DMS79 (cell line): ENCODE measurements at places on chromosomes 1 and 21.

DNA sequence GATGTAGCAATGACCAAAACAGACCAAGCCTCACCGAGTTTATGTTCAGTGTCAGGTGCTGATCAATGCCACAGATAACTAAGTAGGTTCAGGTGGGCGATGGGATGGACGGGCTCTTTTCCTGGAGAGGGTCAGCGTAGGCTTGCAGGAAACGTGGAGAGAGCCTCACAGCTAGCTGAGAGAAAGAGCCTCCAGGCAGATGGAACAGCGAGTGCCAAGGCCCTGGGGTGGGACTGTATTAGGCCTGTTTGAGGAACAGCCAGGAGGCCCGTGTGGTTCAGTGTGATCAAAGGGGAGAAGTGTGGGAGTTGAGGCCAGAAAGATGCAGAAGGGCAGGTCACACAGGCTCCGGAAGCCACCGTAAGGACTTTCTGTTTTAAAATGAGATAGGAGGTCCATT, 7.3 kb upstream of the UTS2 start:
- no peak for DNase-seq

GRCh38 chr1:10508511-10508951, 33.8 kb downstream of the PEX14 start:
- DNase-seq = peak; percentile 86

GRCh38 chr1:235649368-235650163, at the start of gene GNG4:
Gene GNG4, minus strand, starts transcription at chr1:235649784. Its CDS starts 65,946 bp downstream, at chr1:235583838.
- DNase-seq = peak; percentile 13

- DNase-seq = no peak
Measured at GRCh38 chr1:153573351-153573750, 7.7 kb upstream of the S100A2 start.

GRCh38 chr1:31739346-31739745, 24.8 kb downstream of the ADGRB2 start:
- DNase-seq = no peak

GRCh38 chr1:17509363-17509762, 30.1 kb upstream of the ARHGEF10L start:
- DNase-seq = no peak

DNA sequence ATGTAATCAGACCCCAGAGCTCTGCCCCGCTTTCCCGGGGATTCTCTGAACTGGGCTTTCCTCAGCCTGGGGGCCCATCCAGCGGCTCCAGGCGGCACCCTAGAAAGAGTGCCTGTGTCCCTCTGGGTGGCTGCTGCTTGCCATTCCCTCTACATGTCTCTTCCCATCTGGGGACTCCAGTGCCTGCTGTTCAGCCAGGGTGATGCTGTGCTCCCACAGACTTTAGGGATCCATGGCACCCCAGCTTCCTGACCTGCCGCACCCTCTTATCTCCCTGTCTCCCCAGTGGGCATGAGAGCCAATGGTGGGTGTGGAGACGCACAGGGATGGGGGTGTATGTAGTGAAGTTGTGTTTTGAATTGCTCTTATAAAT, 16.2 kb downstream of the TRAPPC10 start:
- no peak for DNase-seq

DNA sequence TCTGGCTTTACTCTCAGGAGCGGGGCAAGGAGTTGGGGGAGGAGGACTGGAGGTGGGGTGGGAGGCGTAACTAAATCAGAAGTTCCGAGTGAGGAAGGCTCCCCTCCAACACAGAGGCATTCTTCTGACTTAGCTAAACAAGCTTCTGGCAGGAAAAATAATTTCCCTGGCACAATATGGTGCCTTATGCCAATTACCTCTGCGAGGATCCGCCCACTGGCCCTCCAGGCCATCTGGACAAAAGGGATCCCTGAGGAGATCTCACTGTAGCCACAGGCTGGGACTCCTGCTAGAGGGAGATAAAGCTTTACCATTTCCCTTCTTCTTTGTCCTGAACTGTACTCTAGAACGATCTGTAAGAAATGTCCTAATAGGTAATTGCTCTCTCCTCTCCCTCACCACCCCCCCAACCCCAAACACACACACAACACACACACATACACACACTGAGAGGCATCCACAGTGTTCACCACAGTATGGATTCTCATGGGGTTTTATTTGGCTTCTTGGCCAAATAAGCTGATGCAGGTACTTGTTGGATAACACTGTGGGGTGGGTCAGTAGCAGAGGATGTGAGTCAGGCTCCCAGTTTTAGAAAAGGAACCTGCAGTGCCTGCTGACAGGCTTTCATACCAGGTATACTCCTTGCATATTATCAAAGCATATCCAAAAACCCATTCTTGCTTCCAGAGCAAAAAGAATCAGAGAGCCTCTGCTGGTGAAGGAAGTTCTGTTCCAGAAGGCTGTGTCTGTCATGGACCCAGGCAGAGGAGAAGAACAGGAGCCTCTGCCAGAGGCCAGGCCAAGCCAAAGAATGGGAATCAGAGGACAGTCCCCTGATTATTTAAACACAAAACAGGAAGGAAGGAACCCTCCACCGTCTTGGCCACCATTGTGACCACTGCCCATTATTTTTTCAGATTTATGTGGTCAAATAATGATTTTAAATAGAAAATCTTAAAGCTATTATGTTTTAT, 169.1 kb downstream of the C1orf21 start:
- no peak for DNase-seq

- no peak for DNase-seq
Measured at GRCh38 chr1:175268720-175269119, 76.1 kb upstream of the KIAA0040 start.

DNA sequence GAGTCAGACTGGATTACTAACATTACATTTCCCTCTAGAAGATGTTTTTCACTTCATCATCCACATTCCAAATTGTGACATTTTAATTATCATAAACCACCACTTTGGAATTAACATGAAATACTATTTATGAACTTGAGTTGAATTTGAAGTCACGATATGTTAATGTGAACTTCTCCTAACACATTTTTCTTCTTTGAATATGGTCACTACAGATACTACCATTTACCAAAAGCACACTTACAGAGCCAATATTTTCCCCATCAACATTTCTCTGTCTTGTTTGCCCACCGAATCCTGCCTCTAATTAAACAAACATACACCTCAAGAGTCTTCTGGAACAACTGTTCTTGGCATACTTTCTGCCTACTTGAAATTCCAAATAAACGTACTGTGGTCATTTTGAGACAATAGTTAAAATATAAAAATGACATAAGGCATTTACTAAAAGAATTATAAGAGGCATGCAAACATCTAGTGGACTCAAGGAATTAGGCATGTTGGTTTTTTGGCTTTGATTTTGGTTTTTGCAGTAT, 177.4 kb downstream of the AKT3 start:
- no peak for DNase-seq

- DNase-seq = no peak
Measured at GRCh38 chr1:47930210-47930840, 66.9 kb downstream of the TRABD2B start.

DNA sequence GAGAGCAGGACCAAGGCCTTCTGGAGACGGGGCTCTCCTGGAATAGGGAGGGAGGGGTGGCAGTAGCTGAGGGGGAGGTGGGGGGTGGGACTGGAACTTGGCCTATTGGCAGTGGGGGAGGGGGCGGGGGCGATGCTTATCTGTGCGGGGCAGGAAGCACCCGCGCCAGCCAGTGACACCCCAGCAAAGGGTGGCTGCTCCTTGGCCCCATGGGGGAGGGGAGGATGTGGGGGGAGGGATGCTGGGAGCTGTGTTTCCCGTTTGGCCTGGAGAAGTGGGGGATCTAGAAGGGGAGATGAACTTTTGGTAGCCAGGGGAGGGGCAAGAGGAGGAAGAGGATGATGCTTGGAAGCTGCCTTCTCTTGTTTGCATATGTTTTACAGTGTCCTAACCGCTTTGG, 11.0 kb downstream of the ZBTB7B start:
- no peak for DNase-seq

DNA sequence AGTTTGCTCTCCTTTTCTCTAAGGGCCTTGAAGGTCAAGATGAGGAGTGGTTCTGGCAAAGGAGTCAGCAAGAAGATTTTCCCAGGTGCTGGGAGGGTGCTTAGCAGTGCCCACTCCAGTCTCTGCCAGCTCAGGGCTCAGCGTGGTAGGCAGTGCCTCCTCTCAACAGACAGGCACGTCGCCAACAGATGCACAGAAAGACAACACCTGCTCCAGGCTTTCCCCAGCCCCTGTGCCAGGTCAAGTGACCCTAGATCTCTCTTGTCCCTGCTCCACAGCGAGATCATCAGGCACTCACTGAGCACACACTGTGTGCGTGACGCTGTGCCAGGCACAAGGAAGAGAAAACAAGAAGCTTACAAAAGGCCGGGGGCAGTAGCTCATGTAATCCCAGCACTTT, 86.0 kb downstream of the CASZ1 start:
- peak; percentile 55 for DNase-seq

GRCh38 chr21:40060083-40060677, 192.9 kb downstream of the PCP4 start:
- DNase-seq = no peak

- DNase-seq = no peak
Measured at GRCh38 chr1:8211251-8211882, 106.5 kb upstream of the SLC45A1 start.

DNA sequence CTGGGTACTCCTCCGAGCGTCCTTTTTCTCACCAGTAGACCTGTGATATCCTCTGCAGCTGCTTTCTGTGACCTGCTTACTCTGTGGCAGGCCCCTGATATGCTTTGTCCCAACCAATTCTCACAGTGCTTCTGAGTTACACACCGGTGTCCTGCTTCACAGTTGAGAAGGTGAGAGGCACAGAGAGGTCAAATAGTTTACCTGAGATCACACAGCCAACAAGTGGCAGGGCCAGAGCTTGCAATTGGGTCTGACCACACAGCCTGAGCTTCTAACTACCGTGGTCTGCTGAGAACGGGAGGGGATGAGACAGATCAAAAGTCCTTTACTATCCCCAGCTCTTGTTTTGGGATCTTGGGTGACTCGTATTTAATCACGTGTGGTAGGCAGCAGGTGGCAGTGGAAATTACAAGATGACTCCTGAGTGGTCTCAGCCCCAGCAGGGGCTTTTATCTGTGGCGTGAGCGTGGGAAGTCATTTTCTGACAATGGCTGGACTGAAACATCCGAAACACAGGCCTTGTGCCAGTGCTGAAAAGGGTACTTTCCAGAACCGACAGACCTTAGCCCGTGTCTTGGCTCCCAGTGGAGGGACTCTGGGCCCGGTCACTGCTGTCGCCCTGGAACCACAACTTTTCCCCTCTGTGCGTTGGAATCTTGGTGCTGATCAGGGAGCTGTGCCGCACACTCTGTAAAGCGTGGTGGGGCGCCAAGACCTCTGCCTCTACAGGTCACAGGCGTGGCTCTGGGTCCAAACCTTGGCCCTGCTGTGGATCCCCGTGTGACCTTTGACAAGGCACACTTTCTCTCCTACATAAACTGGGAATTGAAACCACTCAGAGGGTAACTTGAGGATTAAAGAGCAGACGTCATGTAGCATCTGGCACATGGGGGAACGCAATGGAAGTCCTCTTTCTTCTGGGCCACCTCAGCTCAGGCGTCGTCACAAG, 11.9 kb downstream of the THEMIS2 start:
- no peak for DNase-seq

GRCh38 chr1:171126504-171126903, 35.8 kb downstream of the FMO3 start:
- DNase-seq = no peak

- DNase-seq = no peak
Measured at GRCh38 chr1:153429266-153430165, 13.2 kb downstream of the S100A7A start.

DNA sequence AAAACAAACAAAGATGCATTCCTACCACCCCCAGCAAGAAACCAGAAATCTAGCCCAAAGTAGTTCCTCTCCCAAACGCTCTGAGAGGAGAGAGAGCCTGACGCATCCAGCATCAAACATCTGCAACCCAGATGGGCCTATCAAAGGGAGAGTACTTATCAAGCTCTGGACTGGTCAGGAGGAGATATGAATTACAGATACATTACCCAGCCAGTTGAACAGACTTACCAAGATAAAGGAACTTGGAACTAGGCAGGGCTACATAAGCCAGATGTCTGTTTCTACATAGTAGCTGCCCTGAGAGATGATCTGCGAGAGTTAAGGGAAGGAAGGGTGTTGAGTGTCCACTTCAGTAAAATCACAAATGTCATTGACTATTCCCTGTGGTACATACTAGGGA, 138.4 kb downstream of the PAPPA2 start:
- DNase-seq = no peak

- DNase-seq = no peak
Measured at GRCh38 chr1:118334506-118334905, 149.5 kb upstream of the SPAG17 start.

DNA sequence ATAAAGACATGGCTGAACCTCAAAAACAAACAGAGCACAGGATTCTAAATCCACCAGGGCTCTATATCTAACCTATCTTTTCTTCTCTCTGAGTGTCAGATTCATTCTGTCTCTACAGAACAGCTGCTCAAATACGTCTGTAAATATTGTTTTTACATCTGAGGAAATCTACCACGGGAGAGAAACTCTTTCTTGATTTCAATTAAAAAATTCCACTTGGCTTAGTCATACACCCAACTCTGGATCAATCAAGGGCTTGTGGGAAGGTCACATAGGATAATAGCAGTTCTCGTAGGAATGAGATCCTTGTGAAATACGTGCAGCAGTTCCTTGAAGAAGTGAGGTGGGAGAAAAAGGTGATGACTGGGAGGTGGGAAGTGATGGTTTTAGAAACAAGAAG, 1355.7 kb upstream of the ADGRL2 start:
- DNase-seq = no peak

GRCh38 chr1:46493316-46494032, 3.8 kb downstream of the DMBX1 start:
- DNase-seq = no peak

DNA sequence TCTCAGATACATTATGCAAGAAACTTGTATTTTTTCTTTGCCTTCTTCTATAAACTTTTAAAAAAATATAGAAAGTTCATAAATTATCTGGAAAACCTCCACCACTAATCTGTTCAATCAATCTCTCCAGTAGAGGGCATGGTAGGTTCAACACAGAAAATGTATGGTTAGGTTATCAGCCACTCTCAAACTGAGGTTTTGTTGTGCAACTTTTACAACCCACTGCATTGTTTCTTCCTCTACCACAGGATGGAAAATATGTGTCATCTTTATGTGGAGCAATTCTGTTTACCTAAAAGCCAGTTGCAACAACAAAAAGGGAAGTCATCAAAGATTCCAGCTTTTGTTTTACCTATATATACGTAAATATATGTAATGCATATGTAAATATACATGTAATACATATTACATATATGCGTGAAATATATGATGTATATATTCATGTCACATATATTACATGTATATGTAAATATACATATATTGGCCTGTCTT, 3.0 kb upstream of the RGS2 start:
- DNase-seq = no peak

DNA sequence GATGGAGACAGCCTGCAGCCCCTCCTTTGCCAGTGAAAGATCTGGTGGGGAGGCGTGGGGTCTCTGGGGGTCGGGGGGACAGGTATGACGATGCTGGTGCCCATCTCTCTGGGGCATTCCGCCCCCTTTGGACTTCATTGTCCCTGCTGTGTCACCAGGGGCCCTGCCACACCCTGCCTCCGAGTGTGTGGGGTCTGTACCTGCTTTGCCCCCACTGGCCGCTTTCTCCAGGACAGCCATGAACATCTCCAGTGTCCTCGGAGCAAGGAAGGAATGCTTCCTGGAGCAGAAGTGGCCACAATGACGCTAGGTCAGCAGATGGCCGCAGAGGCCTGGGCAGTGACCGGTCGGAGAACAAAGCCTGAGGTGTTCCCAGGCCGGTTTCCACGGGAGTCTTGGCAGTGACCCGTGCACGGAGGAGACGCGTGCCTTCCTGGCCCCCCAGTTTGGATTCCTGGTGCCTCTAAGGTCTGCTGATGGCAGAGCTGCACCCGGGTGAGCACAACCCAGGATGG, 18.6 kb upstream of the TRAPPC10 start:
- DNase-seq = no peak

- DNase-seq = no peak
Measured at GRCh38 chr1:246121533-246121932, 385.5 kb downstream of the SMYD3 start.
